ENCODE measurements at places on chromosomes 13 and 19.

DNA sequence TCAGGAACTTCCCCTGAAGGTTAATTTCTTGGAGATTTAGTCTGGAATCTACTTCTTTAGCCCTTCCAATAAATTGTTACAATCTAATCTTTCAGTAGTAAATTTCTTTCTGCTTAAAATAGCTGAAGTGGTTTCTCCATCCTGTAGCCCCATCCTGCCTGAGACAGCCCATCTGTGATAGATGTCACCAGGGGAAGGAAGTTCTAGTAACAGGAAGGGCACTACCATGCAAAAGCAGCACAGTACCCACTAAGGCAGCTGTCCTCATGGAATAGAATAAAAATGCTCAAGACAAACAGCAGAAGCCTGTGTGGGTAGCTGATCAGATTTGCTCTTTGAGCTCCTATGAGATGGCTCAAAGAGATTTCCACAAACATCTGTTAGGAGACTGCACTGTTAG is 1036.5 kb downstream of the SLITRK5 start:
- DNase-seq: no peak

DNA sequence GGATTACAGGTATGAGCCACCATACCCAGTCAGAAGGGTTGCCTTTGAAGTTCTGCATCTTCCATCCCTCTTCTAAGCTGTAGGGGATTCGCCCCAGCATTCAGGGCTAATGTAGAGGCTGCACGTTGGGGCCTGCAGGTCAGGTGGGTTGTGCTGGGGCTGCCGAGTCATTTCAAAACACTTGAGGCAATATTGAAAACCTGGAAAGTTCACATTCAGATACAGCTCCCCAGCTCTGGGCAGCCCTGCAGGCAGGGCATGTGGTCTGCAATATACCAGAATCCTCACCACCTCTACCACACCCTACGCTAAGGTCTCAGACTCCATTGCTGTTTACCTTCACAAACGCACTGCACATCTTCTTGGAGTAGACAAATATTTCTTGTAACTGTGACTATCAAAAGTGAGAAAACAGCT is 24.6 kb downstream of the CCNE1 start:
- DNase-seq: no peak

GRCh38 chr13:39676315-39676876 is 20.9 kb downstream of the COG6 start:
- DNase-seq: peak; percentile 74

- no peak for DNase-seq
Observed at GRCh38 chr19:48490981-48491792, 20.4 kb downstream of the LMTK3 start.

DNA sequence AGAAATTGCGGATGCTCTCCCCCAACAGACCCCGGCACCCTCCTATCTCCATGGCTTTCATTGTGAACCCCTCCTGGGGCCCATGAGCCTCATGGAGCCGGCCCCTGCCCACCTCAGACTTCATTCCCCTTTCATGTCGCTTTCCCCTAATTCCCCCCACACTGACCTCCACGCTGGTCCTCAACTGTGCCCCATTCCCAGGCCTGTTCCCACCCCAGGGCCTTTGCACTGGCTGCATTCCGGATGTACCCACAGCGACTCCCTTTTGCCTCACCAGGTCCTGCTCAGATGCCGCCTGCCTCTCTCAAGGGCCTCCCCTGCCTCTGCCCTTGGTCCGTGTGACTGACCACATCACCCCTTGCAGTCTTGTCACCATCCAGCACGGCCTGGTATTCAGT is 13.3 kb downstream of the SLC27A1 start:
- no peak for DNase-seq

DNA sequence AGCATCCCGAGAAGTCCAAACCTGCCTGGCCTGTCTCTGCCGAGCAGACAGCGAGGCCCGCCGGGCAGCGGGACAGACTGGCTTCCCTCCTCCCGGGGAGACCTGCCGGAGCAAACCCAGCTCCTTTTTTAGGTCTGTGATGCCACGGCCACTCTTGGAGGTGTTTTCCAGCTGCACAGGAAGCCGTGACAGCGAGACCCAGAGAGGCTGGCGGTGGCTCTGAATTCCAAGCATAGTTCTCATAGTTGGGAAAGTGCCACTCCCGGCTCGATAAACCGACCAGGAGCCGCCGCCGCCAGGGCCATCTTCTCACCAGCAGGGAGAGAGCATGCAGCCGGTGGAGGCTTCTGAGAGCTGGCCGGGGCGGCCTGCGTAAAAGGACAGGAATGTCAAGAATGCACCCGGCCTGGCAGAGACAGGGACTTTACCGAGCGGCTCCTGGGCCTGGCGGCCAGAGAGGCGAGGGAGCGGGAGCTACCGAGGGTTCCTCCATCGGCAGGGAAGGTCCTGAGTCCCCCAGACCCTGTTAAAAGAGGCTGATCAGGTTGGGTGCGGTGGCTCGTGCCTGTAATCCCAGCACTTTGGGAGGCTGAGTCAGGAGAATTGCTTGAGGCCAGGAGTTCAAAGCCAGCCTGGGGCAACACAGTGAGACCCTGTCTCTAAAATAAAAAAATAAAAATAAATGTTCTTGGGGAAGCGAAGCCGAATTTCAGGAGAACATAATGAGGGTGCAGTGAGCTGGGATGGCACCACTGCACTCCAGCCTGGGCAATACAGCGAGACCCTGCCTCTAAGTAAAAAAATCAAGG is 64.9 kb downstream of the GADD45B start:
- no peak for DNase-seq

DNA sequence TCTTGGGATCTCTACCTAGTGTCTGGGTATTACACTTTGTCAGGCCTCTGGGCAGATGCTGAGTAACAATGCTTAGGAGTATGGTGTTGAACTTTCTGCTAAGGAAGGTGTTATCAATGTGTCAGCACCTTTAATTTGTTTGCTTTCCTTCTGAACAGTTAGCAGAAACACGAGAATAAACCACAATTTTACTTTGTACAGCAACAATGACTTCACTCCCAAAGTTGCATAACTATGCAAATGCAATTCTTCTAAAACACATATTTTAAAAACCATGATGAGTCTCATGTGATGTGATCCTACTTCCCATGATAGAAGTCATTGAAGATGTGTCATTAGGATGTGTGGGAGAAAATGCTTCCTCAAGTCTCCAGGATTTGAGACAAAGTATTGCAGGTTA is 155.0 kb downstream of the POSTN start:
- DNase-seq: no peak

DNA sequence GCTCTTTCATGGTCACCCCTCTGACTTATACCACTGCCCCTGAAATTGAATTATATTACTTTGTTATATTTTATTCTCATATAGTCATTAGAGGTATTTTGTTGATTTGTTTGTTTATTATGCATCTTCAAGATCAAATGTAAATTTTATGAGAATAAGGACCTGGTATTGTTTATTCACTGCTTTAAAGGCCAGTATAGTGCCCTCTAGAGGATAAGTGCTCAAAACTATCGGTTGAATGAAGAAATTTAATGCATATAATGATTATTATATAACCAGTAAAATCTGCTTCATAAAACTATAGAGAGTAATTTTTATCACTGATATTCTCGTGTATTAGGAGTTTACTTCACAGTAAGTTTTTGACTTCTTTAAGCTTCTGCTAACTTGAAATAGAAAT is 1401.9 kb downstream of the SLITRK1 start:
- peak; percentile 14 for DNase-seq

GRCh38 chr19:30555791-30556110 is 183.6 kb downstream of the ZNF536 start:
- DNase-seq: no peak

DNA sequence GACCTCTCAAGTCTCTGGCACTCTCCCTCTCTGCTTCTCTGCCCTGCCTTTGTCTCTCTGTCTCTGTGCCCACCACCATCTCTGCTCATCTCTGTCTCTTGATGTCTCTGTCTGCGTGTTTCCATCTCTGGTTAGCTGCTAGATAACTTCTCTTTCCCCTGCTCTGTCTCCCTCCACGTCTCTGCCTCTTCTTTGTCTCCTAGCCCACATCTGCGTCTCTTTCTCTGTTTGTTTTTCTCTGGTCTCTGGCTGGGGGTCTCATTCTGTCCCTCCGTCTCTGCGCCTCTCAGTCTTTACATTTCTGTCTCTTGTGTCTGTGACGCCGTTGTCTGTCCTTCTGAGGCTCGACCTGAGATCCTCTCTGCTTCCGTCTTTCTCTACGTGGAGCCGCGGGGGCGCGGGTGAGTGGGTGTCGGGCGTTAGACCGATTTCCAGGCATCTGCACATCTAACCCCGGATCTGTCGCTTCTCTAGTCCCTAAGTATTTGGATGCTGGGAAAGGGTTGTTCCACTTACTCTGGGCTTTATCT is 386 bp downstream of the GIPR start:
- DNase-seq: no peak

DNA sequence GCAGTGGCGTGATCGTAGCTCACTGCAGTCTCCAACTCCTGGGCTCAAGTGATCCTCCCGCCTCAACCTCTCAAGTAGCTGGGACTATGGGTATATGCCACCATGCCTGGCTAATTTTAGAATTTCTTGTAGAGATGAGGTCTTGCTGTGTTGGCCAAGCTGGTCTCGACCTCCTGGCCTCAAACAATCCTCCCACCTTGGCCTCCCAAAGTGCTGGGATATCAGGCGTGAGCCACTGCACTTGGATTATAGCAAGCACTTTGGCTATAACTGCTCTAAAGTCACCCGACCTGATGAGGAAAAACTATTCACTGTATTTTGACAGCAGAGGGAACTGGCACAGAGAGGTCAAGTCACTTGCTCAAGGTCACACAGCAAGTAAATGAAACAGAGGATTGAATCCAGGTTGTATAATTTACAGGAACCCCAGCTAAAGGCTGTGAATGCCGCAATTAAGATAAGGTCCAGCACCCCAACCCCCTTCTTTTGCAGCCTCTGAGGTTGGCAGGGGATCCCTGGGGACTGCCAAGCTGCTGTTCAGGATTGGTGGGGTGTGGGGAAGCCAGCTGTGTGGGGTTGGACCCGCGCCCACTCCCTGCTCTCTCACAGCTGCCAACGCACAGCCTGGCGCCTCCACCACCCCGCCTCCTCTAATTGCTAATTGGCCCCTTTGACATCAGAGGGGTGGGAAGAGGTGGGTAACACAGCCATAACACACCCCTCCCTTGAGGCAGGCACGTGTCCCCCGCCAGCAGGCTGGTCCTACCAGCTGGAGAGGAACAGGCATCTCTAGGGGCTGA is 6.0 kb downstream of the TMIGD2 start:
- no peak for DNase-seq

DNA sequence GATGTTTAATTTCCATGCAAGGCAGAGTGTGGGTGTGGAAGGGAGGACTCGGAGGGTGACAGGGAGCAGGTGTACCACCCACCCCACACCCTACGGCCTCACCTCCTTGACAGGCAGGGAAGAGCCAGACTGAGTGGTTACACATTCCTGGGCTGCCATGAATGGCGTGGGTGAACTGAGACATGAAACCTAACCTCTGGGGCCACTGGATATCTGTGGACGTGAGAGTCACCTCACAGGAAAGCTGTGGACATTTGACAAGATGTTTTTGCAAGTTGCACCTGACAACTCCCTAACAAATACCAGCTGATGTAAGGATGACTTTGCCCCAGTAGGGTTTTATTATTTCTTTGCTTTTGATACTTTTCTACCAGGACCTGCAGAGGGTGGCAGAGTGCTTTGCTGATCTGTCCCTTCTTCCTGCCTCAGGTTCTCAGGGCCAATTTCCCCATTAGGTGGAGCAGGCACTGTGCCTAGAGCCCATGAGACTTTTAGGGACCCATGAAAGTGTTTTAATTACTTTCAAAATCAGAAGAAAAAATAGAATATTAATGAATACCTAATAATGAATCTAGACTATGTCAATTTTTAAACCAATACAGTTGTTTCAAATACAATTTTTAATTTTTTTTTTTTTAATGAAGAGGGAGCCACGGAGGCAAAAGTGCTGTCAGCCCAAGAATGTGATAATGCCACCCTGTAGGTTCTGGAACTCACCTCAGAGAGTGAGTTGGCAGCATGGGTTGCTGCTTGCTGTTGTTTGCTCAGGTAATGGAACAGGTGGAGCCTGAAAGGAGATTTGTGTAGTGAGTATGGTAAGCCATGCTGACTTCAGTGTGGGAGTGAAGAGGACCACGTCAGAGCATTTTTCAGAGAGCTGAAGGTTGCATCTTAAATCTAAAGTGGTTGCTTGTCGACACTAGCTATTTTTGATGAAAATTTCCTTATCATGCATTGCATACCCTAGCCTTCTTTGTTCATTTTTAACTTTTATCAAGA is 58.0 kb upstream of the CYSLTR2 start:
- DNase-seq: peak; percentile 94

GRCh38 chr19:57664269-57665127 is 4.2 kb upstream of the ZSCAN4 start:
- no peak for DNase-seq

DNA sequence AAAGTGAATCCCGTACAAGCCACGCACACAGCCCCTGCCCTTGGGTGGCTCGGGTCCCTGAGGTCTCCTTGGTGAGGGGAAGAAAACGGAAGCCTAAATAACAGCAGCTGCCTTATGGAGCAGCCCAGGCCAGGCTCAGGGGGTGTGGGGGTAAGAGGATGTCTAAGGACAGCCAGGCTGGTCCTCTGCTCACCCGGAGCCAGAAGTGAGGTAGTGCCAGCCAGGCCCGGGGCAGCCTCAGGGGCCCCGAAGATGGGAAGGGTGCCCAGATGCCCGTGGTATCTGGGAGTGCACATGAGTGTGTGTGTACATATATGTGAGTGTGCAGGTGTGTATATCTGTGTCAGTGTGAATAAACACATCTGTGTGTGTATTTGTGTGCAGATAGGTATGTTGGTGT is 38.4 kb upstream of the PEPD start:
- DNase-seq: no peak

DNA sequence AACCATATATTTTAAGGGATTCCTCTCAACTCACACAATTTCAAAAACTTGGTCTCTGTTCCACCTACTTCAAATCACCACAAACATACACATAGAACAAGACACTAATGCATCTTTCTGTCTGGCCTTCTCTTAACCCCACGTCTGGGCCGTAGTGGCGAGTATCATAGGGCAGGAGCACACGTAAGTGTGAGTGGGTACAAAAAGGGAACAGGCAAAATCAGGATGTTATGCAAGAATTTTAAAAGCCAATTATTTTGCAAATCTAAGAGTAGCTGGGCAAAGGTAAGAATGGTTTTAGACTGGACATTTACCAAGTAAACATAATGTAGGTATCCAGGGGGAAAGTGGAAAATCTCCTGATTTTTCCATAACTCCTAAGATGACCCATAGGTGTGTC is 35.1 kb downstream of the MTMR6 start:
- DNase-seq: peak; percentile 27

DNA sequence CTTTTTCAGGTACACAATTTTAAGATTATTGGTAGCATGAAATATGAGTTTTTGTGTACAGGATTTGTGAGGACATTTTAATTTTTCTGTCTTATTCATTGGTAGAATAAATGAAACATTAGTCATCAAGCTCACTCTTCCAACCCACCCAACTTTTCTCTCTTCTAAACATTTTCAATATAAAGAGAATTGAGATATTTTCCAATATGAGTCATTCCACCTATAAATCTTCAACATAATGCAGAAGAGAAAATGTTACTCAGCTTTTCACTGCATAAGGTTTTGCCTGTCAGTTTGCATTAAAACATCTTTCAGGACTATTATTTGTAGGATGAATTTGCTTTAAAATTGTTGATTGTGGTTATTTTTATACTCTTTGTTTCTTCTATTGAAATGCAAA is 330.7 kb downstream of the PCDH20 start:
- DNase-seq: no peak

- no peak for DNase-seq
Observed at GRCh38 chr13:106121173-106121754, 414.2 kb downstream of the EFNB2 start.

GRCh38 chr13:36712770-36713169 is 39.0 kb downstream of the SERTM1 start:
- no peak for DNase-seq
